ENCODE measurements at places on chromosomes 4 and X. TPM values are rescaled to one million over a fixed set of nuclear protein-coding genes. Genes with fewer than 3 reads are reported as not detected.

Gene TMSB15C
- total RNA-seq: not detected

Gene CABS1
- total RNA-seq: not detected

Gene ANXA10
- total RNA-seq: 3.4 TPM

Gene REPS2
- total RNA-seq: 1.2 TPM

Gene ARX
- total RNA-seq: 0.49 TPM

Gene ARL9
- total RNA-seq: not detected

Gene PHEX
- 0.44 TPM for total RNA-seq

Gene MND1
- 21.1 TPM for total RNA-seq

Gene PDS5A
- total RNA-seq: 32.0 TPM

Gene KDR
- 0.11 TPM for total RNA-seq
